ENCODE measurements at places on chromosomes 12 and 14.

- peak; percentile 73 for DNase-seq
These were observed 40.5 kb upstream of the CLMN start for GRCh38 chr14:95359994-95360826.

GRCh38 chr14:94673071-94673470 is 60.9 kb downstream of the SERPINA3 start:
- no peak for DNase-seq

GRCh38 chr12:94435511-94435927 is 24.1 kb downstream of the CEP83 start:
- peak; percentile 44 for DNase-seq

GRCh38 chr12:129564768-129565167 is 339.1 kb downstream of the TMEM132D start:
- no peak for DNase-seq

- peak; percentile 94 for DNase-seq
These were observed 31.9 kb downstream of the FOS start for GRCh38 chr14:75310295-75311111.

- DNase-seq = no peak
These were observed 31.8 kb downstream of the MAX start for GRCh38 chr14:65070471-65070976.

DNA sequence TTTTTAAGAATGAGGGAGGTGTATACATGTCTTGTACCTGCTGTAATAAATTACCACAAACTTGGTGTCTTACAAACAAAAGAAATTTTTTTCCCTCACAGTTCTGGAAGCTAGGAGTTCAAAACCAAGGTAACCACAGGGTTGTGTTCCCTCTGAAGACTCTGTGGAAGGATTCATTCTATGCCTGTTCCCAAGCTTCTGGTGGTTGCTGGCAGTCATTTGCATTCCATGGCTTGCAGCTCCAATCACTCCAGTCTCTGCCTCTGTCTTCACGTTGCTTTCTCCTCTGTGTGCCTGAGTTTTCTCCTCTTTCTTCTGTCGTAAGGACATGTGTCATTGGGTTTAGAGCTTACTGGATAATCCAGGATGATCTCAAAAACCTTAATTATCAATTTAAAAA is 15.4 kb upstream of the ZNF641 start:
- no peak for DNase-seq

DNA sequence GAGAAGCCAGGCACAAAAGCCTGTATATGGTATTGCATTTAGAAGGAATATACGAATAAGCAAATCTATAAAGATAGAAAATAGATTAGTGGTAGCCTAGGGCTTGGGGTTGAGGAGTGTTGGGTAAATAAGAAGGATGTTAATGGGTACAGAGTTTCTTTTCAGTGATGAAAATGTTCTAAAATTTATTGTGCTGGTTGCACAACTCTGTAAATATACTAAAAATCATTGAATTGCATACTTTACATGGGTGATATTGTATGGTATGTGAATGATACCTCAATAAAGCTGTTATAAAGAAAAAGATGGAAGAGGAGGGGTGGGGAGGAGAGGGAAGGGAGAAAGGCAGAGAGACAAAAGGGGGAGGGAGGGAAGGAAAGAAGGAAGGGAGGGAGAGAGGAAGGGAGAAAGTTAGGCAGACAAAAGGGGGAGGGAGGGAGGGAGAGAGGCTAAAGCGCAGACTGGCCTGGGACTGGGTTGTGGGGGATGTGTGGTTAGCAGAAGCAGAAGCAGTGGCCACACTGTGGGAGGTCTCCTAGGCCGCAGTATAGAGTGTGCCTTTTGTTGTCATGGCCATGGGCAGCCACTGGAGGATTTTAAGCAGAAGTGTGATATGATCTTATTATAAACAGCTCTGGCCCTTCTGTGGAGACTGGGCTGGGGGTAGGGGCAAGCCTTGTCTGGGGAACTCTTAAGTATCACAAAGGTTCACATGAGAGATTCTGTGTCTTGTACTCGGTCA is 73.6 kb upstream of the ELK3 start:
- DNase-seq = peak; percentile 51

GRCh38 chr12:69783365-69783764 is 41.7 kb upstream of the MYRFL start:
- no peak for DNase-seq

DNA sequence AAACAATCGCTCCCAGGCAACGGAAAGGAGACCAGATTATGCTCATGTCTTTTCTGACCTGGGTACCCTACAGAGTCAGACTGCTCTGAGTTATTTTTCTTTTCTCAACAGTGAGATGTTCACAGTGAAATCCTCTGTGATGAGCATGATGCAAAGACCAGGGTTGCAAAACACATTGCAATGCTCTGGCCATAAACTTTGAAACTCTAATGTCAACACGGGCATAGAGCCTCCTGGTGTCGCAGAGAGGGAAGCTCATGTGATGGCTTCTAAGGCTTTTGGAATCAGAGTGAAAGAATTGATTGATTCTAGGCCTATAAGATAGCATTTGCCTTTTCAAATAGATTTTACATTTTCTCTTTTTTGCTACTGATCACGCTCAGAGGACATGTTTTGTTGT is 193.4 kb downstream of the RASSF9 start:
- DNase-seq = no peak

- no peak for DNase-seq
These were observed 858.1 kb downstream of the NRXN3 start for GRCh38 chr14:79028281-79028680.

Data from H9 (cell line).